SK-N-SH (cell line): ENCODE measurements at places on chromosomes 6 and 20.
A peak's percentile ranks its signal among the peaks of the same experiment; 100 is the strongest.

- peak; percentile 86 for DNase-seq
Observed at GRCh38 chr20:47785854-47786764, 828 bp upstream of the SULF2 start.

- DNase-seq = peak; percentile 61
Observed at GRCh38 chr6:3325210-3325609, 66.5 kb downstream of the PSMG4 start.

DNA sequence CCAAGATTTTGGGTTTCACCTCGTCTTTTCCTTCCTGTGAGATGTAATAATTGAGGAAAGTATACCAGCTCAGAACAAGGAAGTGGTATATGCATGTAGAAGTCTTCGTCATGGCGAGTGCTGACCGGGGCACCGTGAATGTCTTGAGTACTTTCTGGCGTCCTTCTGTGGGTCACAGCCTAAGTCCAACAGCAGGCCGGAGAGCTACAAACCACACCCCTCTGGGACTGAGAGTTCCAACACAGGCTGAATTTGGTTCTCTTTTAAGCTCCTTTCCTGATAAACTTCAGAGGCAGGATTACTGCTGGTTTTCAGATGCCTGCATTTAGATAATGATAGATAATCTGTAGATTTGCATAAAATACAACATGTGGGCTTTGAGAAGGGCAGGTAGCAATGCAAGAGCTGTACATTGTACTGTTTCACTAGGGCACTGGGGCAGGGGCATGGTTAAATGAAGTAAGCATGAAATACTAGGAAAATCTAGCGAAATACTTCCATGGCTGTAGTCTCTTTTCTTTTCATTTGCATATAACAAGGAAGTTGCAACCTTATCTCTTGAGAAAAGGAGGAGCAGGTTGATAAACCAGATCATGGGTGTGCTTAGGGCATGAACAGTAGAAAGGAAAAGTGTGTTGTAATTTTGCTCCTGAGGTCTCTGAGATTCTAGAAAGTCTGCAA, at the start of gene ADTRP:
Gene ADTRP, minus strand, starts transcription at position 156 of the 681 bp plus-strand sequence. Its CDS starts 44 bp downstream, at position 112.
- DNase-seq = no peak

- no peak for DNase-seq
Observed at GRCh38 chr6:47407300-47408281, 70.0 kb upstream of the CD2AP start.

GRCh38 chr6:170062209-170062914, 228.5 kb downstream of the DLL1 start:
- DNase-seq = no peak

DNA sequence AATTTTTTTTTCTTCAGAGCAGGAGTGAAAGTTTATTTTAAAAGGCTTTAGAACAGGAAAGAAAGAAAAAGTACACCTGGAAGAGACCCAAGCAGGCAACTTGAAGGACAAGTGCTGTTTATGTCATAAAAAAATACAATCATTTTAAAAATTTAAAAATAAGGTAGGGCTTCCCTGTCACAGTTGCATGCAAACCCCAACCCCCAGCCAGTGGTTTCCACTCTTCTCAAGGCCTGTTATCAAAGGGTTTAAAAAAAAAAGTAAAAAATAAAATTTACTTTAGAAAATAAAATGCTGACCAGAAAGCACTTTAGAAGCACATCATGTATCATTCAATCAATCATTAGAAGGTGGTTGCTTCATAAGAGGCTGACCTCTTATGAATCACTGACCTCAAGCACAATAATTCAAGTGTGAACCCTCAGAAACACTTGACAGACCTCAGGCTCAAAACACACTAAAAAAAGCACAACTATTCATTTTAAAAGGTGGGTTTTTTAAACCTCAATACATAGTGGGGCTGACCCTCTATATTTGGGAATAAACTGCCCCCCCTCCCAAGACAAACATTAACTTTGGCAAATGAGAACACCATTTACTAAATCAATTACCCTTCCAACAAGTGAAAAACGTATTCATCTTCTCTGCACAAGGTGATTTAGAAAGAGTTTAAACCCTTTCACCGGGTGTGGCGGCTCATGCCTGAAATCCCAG, 15.6 kb downstream of the ILRUN start:
- no peak for DNase-seq

DNA sequence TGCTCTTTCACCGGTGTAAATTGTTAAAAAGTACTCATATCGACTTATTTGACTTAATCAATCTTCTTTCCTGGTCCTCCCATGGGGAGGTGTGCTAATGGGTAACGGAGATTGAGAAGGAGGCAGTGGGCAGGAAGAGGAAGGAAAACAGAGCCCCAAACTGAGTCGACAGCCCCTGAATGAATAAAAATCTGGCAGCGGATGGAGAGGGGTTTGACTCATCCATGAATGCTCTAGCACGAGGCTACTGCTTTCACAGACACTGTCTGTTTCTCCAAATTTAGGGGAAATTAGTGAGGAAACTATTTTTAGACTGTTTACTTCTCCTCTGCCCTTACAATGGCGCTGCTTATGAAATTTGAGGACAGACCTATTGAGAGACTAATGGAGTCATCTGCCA, 142.2 kb upstream of the ATXN1 start:
- no peak for DNase-seq

- DNase-seq = no peak
Observed at GRCh38 chr20:44750081-44750805, 4.6 kb downstream of the KCNK15 start.

- no peak for DNase-seq
Observed at GRCh38 chr6:106973836-106974335, 643 bp downstream of the CD24 start.

DNA sequence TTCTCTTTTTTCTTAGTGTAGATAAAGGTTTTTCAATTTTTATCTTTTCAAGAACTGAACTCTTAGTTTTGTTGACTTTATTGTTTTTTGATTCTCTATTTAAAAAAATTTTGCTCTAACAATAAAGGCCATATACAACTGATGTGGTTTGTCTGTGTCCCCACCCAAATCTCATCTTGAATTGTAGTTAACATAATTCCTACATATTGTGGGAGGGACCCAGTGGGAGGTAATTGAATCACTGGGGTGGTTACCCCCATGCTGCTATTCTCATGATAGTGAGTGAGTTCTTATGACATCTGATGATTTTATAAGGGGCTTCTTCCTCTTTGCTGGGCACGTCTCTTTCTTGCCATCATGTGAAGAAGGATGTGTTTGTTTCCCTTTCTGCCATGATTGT, 199.8 kb downstream of the DHX35 start:
- no peak for DNase-seq
